ENCODE measurements at places on chromosomes 1 and 21.

GRCh38 chr1:26225033-26225831 lies 8.8 kb upstream of the CEP85 start:
- peak overlapping the region; percentile 83 for H3K4me3 ChIP-seq
- peaks cover 26% of the 10 kb centered on the region for H3K4me1 ChIP-seq
- peak; percentile 95 for DNase-seq
- H3K27me3 ChIP-seq: peaks cover 60% of the 10 kb centered on the region

DNA sequence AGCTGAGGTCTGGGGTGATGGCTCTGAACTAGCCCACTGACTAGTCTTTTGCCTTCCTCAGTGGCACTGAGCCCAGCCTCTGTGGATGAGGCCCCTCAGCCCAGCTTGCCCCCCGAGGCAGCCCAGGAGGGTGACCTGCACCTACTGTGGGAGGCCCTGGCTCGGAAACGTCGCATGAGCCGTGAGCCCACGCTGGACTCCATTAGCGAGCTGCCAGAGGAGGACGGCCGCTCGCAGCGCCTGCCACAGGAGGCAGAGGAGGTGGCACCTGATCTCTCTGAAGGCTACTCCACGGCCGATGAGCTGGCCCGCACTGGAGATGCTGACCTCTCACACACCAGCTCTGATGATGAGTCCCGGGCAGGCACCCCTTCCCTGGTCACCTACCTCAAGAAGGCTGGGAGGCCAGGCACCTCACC lies 87.8 kb downstream of the TRIM11 start:
- DNase-seq: no peak
- H3K4me1 ChIP-seq: no peaks in the 10 kb centered on the region
- H3K36me3 ChIP-seq: peaks cover 20% of the 10 kb centered on the region
- no peaks in the 10 kb centered on the region for H3K27me3 ChIP-seq

GRCh38 chr1:201759194-201759815 lies 69.7 kb upstream of the IPO9 start:
- no peak for DNase-seq
- no peaks in the 10 kb centered on the region for H3K27me3 ChIP-seq
- H3K27ac ChIP-seq: no peak overlapping the region
- H3K4me3 ChIP-seq: no peak overlapping the region

GRCh38 chr1:245952383-245953026 lies 554.6 kb downstream of the SMYD3 start:
- H3K27me3 ChIP-seq: no peaks in the 10 kb centered on the region
- no peak overlapping the region for H3K4me3 ChIP-seq
- peak overlapping the region; percentile 50 for H3K27ac ChIP-seq

DNA sequence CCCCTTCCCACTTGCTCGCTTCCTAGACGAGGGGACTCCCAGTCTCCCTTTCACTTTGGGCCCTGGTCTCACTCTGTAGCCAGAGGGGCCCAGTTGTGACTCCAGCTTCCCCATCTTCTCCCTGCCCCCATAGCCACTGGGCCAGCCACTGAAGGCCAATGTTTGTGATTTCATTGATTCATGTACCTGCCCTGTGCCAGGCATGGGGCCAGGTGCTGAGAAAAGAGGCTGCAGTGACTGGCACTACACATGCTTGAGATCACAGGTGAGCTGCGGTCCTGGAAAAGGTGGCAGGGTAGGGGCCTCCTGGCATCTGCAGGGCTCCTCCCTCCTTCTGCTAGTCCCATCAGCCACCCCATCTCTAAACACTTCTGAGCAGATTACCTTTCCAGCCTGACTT lies 345.3 kb upstream of the VAMP3 start:
- peaks cover 14% of the 10 kb centered on the region for H3K4me1 ChIP-seq
- H3K27ac ChIP-seq: no peak overlapping the region
- no peaks in the 10 kb centered on the region for H3K36me3 ChIP-seq
- DNase-seq: no peak
- H3K27me3 ChIP-seq: peaks cover 4% of the 10 kb centered on the region
- H3K4me3 ChIP-seq: no peak overlapping the region

- H3K27me3 ChIP-seq: peaks cover 5% of the 10 kb centered on the region
- H3K4me1 ChIP-seq: peaks cover 6% of the 10 kb centered on the region
- no peak overlapping the region for H3K4me3 ChIP-seq
- DNase-seq: no peak
Measured at GRCh38 chr21:15895142-15896106, 165.6 kb downstream of the USP25 start.

GRCh38 chr1:30856260-30856790 lies 52.2 kb downstream of the SDC3 start:
- H3K36me3 ChIP-seq: no peaks in the 10 kb centered on the region
- peaks cover 43% of the 10 kb centered on the region for H3K4me1 ChIP-seq
- DNase-seq: peak; percentile 28
- H3K27ac ChIP-seq: no peak overlapping the region
- H3K4me3 ChIP-seq: no peak overlapping the region

GRCh38 chr1:32349211-32349708 lies 13.0 kb downstream of the FAM229A start:
- H3K4me3 ChIP-seq: no peak overlapping the region
- H3K4me1 ChIP-seq: peaks cover 57% of the 10 kb centered on the region
- no peak for DNase-seq
- peaks cover 14% of the 10 kb centered on the region for H3K27me3 ChIP-seq

All from nephron progenitor cell (in vitro differentiated cells).